Mucosa of gallbladder (tissue), 1 donor: ENCODE measurements at places on chromosomes 1 and 21.

DNA sequence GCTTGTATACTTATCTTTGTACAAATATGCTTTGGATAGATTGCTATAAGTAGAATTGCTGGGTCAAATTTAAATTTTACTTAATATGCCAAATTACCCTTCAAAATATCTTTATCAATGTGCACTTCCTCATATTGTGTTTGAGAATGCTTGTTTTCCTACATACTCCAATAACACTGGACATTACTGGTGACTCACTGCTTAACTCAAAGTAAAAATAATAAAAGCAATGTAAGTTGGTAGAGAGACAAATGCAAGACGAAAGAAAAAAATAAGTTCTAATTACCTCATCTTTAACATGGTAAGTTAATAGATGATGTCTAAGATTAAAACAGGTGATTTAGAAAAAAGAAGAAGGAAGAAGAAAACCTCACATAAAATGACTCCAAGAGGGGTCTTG, 7.9 kb upstream of the SH3GLB1 start:
- no peak for DNase-seq

GRCh38 chr1:228410671-228411070, 4.0 kb upstream of the TRIM11 start:
- DNase-seq: no peak

DNA sequence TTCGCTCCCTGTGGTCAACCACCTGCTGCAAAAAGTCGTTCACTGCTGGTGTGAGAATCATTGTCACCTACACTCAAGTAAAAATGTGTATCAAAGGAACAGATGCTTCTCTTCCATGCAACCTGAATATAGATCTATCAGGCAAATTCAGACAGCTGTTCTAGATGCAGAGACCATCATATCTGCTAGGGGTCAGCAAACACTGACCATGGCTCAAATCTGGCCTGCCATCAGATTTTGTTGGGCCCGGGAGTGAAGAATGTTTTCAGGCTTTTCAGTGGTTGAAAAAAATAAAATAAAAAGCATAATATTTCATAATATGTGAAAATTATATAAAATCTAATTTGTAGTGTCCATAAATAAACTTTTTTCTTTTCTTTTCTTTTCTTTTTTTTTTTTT, 199.6 kb downstream of the RGS7 start:
- DNase-seq: no peak

DNA sequence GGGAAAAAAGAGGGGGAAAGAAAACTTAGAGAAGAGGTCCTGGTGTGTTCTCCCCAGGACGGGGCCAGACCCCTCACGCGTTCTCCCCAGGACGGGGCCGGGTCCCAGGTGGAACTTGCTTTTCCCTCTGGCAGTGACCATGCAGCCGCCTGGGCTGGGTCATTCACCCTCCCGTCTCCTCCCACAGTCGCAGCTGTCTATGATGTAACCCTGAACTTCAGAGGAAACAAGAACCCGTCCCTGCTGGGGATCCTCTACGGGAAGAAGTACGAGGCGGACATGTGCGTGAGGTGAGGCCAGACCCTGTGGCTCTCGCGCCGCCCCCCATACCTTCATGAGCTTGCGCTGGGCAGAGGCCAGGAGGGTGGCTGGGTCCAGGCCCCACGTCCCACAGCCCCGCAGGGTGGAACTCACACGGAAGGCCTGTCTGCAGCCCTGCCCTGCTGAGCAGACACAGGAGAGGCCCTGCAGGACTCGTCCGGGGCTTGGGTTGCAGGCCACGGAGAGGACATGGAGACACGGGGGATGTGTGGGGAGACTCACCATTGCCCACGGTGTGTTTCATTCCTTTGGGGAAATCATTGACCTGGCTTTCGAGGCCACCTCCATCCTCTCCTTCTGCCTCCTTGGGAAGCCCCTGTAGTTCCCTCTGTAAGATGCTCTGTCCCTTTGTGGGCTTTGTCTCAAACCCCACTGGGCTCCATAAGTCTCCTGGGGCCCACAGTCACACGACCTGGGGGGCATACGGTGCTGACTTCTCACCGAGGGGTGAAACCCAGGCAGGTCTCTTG, 40.7 kb upstream of the TRAPPC10 start:
- no peak for DNase-seq

- no peak for DNase-seq
Observed at GRCh38 chr1:56200442-56200841, 378.9 kb downstream of the PLPP3 start.

- no peak for DNase-seq
Observed at GRCh38 chr1:215517441-215517891, 49.6 kb upstream of the KCTD3 start.

DNA sequence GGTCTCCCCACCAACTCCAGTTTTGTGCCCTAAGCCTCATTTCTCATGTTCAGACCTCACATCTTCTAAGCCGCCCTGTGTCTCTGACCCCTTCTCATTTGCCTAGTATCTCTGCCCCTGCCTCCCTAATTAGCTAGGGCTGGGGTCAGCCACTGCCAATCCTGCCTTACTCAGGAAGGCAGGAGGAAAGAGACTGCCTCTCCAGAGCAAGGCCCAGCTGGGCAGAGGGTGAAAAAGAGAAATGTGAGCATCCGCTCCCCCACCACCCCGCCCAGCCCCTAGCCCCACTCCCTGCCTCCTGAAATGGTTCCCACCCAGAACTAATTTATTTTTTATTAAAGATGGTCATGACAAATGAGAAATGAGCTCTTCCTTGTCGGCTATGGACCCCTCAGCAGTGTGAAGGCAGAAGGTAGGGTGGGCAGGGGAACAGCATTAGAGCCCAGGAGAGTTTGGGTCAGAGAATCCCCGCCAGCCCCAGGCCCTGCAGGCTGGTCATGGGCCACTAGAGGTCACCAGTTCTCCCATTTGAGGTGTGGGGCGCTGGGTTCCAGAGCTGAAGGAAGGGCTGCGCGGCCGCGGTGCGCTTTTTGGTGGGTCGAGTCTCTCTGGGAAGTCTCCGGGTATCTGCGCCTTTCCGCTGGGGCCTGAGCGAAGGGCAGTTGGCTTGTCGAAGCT, 11.5 kb downstream of the ADAMTSL4 start:
- DNase-seq: peak; percentile 90

DNA sequence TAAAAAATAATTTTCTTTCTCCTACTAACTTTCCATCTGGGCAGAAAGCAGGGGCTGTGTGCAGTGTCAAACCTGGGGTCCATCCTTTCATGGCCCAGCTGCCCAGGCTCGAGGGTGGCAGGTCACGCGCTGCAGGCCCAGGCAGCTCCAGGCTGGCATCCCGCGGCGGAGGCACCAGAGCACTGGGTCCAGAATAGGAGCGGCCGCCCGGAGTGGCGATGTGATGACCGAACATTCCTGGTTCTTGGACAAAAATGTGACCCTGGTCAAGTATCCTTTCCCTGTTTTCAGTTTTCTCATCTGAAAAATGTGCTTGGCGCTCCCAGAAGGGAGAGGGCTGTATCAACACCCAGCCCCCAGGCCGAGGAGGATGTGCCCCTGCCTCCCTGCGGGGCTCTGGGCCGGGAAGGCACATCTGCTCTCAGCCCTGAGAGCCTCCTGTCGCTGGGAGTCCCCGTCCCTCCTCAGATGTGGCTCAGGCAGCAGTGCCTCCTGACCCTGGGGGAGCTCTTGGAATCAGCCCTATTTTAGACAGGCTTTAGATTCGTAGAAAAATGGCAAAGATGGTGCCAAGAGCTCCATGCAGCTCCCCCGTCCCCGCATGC, 29.3 kb downstream of the SLX9 start:
- DNase-seq: no peak

- no peak for DNase-seq
Observed at GRCh38 chr1:15522551-15522950, 1.5 kb downstream of the CASP9 start.
